ENCODE measurements at places on chromosomes 2 and 18.

DNA sequence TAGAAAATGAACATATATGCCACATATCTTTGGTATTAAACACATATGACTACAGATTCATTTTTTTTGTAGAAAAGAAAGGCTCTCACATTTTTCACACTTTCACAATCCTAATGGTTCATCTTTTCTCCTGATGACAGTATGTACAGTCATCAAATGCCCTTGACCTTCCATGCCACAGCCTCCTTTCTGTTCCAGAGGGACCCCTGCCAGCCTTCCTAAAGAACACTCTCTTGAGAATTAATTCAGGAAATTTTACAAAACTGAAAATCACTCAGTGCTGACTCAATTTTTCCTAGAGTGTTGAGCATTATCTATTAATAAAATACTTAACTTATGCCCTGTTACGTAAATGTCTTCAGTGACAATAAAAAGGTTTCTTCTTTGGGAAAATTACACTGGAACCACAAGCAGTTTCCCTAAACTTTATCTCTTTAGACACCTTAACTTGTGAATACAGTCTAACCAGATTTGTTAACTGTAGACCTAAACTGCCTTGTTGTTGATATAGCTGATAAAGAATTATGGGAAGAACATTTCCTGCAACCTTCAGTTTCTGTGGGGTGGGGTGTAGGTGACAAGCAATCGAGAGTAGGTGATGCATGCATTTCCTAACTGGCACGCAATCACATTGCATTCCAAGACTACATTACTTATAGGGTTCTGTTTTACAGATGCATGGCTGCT, 15.3 kb upstream of the ACOXL start:
- DNase-seq, result no peak

GRCh38 chr2:158776231-158776630, 18.9 kb upstream of the DAPL1 start:
- DNase-seq, result no peak

GRCh38 chr2:236124182-236124893, 43.8 kb downstream of the GBX2 start:
- DNase-seq, result no peak

DNA sequence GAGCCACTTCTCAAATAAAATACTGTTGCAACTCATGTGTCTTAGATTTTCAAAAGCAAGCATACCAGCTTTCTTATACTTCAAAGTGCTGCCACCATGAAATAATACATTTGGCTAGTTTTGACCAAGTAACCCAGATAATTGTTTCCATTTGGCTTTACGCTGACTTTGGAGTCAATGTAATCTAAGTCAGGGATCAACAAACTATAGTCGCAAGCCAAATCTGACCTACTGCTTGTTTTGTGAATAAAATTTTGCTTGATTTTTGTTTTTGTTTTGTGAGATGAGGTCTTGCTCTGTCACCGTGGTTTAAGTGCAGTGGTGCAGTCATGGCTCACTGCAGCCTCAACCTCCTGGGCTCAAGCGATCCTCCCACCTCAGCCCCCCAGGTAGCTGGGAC, 65.0 kb downstream of the OXER1 start:
- no peak for DNase-seq

DNA sequence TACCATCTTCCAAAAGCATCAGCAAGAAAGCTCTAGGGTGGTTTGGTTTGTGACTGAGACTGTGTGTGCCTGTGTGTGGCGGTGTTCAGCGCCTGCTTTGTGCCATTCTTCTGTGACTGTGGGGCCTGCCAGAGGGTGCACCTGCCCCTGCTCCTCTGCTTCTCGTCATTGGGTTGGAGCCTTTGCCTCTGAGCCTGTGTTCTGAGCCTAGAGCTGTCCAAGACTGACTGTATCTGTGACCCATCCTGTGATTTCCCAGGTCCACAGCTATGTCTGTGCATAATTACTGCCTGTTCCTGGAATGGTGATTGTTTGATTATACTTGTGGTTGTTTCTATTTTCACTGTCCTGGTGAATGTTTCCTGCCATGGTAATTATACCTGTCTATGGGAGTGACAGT, 57.1 kb upstream of the KLHL29 start:
- DNase-seq, result no peak

GRCh38 chr18:51802569-51803428, 537.2 kb upstream of the DCC start:
- no peak for DNase-seq

GRCh38 chr2:168992026-168992425, 39.1 kb downstream of the ABCB11 start:
- DNase-seq, result no peak

- DNase-seq, result no peak
These were observed 9.8 kb downstream of the ARID5A start for GRCh38 chr2:96546321-96546720.

DNA sequence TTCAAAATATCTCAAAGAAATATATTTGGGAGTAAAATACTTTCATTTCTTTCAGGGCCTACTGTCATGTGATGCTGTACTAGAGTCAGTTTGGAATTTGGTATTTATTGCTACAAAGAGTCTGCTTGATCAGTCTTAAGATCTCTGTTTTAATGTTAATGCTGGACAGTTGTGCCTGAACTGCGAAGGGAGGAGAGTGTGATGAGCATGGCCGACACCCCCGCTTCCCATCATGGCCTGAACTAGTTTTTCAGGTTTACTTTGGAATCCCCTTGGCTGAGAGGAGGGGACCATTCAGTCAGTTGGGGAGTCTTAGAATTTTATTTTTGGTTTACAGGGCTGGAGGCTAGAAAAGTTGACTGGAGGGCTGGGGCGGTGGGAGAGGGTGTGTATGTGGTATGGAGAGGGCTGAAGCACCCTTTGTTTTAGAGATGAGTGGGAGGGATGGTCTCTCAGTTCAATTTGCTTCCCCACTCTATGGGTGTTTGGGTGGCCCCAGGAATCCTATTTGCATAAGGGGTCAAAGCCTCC, 20.9 kb upstream of the TEX44 start:
- DNase-seq, result no peak

DNA sequence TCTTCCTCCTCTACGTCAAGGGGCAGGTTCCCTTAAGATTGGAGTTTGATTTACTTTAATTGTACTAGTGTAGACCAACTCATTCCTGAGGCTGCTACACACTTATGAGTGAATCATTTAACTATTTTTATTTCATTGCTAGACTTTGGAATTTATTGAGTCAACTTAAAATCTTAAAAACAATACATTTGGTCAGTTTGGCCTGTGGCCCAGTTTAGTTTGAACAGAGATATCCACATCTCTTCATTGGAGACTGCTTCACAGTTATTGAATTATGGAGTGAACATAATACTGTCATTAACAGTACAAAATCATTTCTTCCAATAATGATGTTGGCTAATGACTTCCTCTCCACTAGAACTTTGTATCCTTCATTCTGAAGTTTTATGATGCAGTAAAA, 34.5 kb upstream of the STPG4 start:
- no peak for DNase-seq

- DNase-seq, result no peak
These were observed 1290.7 kb downstream of the SUCLG1 start for GRCh38 chr2:83168377-83168776.

- DNase-seq, result no peak
These were observed 40.2 kb downstream of the TMEM177 start for GRCh38 chr2:119719261-119719627.

- no peak for DNase-seq
These were observed 117.6 kb downstream of the BCL2L11 start for GRCh38 chr2:111238296-111238695.

GRCh38 chr18:21179590-21180220, 62.3 kb upstream of the GREB1L start:
- DNase-seq, result peak; percentile 77

DNA sequence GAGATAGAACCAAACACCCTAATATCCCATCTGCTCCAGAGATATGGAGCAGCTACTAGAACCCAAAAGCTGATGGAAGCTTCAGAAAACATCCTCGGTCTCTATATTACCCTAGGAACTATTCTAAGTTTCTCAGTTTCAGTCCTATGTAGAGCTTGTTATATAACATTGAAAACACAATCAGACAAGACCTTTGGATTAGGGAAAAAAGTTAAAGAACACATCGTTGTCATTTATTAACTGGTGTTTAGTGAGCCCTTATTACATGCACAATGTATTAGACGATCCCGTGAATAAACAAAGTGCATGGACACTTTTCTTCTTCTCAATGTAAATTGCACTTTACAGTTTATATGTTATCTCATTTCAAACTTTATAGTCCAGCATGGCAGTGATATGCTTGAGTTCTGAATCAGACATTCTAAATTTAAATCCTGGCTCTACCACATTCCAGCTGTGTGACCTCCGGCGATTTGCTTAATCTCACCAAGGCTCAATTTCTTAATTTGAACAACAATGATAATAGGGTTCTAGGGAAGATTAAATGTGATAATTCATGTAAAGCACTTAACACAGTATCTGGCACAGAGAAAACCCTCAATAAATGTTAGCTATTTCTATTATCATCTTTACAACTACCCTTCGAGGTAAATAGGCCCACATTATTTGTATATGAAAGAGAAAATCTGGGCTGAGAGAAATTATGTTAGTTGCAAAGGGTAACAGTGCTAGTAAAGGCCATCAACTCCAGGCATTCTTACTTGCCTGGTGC, 83.6 kb upstream of the PIK3C3 start:
- DNase-seq, result no peak

- DNase-seq, result no peak
These were observed 112.3 kb upstream of the SETBP1 start for GRCh38 chr18:44568342-44568741.

- DNase-seq, result no peak
These were observed 98.4 kb upstream of the MBOAT2 start for GRCh38 chr2:9101763-9102425.

DNA sequence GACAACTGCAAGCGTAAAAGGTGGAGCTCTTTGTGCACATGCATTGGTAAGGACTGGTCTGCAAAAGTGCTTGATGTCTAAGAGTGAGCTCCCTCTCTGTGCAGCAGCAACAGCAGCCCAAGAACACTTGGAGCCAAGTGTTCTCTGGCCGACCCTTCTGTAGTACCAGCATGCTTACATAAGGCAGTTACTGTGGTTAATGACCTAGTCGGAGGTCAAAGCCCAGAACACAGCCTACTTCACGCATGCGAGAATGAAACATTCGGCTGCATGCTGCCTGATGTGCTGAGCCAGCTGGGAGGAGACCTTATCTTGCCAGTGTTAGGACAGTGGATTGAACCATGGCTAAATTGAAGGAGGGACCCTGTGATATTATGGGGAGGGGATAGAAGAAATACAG, 21.3 kb downstream of the NCAPH start:
- DNase-seq, result no peak

GRCh38 chr2:11692966-11693521, 23.0 kb upstream of the NTSR2 start:
- DNase-seq, result peak; percentile 92

GRCh38 chr2:1759611-1759930, 15.3 kb upstream of the PXDN start:
- DNase-seq, result no peak

DNA sequence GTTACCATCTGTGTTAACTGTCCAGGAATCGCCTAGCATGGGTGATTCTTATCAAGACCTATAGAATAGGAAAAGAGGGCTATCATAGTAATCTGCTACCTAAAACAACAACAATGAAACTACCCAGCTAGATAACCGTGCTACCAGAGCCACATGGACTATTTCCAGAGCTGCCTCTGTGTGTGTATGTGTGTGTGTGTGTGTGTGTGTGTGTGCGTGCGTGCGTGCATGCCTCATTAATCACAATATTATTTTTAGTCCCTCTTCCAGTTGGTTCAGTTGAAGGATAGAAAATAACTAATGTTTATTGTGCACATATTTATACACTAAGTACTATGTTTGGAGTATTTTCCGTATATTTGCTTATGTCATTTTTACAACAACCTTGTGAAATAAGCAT, 201.1 kb downstream of the SP3 start:
- DNase-seq, result no peak

GRCh38 chr2:216758256-216759155, 63.2 kb upstream of the IGFBP5 start:
- DNase-seq, result no peak

- DNase-seq, result no peak
These were observed 29.5 kb upstream of the SMAD7 start for GRCh38 chr18:48979944-48980890.

DNA sequence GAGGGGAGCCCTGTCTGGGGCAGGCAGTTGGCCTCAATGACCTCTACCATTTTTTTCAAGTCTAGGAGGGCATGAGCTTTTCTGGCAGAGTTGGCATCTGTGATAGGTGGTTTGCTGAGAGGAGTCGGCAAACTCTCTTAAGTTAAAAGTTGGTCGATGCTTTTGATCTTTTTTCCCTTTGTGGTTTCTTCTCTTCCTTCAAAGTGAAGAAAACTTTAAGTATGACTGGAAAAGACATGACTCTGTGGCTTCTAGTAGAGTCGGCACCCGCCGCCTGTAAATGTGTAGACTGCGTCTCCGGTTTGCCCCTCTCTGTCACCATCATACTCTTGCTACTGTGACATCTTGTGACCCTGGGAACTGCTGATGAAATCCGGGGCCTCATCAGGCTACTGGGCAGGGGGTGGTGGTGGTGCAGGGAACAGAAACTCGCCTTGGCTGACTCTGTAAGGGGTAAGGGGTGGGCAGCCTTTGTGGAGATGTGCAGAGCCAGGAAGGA, 21.1 kb downstream of the INPP5D start:
- no peak for DNase-seq

DNA sequence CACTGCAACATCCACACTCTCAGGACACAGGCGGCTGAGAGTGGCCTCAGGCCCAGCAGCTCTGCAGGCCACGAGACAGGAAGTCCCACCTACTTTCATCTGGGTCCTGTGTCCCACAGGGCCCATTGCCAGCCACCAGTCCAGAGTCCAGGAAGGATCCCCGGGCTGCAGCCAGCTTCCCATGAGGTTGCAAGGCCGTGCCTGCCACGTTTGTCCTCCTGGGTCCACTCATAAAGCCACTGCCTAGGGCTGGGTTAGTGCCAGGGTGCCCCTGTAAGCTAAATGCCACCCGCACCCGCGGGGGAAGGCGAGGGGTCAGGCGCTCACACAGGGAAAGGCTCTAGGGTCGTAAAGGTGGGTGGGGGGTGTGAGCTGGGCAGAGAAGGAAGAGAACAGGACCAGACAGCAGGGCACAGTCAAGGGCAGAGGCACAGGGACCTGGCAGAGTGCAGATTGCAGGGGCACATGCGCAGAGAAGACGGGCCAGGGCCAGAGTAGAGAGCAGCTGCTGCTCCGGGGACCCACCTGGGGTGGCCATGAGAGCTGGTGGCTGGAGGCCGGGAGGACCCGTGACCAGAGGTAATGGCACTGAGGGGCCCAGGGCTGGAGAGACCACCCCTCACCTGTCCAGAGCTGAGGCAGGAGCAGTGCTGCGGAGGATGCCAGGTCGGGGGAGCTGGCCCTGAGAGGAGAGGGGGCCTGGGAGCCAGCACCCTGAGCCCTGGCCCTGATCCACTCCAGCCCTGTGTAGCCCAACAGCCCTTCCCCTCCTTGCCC, 8.0 kb downstream of the AGXT start:
- no peak for DNase-seq

DNA sequence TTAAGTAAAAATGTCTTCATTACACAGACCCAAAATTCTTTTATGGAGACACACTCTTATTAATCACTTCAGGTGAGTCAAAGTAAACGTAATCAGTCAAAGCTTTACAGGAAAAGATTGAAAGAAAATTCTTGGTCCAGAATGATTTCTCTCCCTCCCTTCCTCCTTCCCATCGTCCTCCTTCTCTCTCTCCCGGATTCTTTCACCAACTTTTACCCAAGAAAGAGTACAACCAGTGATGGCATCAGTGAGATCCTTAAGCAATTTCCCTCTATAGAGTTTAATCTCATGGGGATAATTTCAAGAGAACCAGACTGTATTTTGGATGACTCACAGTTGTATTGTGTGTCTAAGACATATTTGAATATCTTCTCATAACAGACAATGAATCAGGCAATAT, 258.1 kb downstream of the ALK start:
- no peak for DNase-seq

- DNase-seq, result no peak
These were observed 46.8 kb upstream of the ACMSD start for GRCh38 chr2:134791616-134792015.
